Peyer's patch (tissue), 4 donors: ENCODE measurements at places on chromosomes 5 and 9.

- DNase-seq: no peak
Measured at GRCh38 chr5:149181732-149182131, 40.4 kb downstream of the ABLIM3 start.

- no peak for DNase-seq
Measured at GRCh38 chr5:43839218-43839617, 236.2 kb downstream of the NNT start.

- DNase-seq: no peak
Measured at GRCh38 chr9:2781336-2781735, 62.6 kb downstream of the PUM3 start.

DNA sequence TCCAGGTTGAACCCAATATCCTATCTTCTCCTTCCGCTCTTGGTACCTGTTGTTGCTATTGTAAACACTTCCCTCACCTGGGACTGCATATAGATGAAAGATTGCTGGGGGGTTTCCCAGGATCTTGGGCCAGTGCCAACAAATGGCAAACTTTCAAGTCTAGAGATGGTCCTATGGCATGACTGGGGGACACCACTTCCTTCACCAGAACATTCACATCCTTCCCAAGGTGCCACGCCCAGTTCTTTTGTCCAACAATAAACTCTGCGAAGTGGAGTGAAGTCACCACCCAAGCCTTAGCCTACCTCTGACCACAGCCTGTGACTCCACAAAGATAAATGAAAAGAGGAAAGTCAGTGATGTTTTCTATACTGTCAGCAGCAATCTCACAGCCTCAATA is 34.4 kb downstream of the DOCK8 start:
- DNase-seq: no peak

DNA sequence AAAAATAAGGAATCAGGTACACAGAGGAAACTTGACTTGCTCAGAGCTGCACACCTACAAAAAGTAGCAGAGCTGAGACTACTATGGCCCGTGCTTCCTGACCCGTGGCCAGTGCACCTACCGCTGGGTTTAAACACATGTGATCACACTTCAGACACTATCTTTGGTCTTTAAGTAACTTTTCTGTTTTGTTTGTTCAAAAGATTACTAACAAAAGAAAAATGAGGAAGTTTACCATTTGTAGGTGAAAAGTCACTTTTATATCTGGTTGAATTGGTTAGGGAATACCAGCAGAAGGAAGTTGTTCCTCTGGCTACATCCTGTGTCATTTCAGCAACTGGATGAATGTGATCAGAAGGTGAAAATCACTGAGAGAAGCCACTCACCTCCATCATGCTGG is 6.5 kb upstream of the SYK start:
- no peak for DNase-seq
